ENCODE measurements at places on chromosomes 3 and 15.
A peak's percentile ranks its signal among the peaks of the same experiment; 100 is the strongest.

DNA sequence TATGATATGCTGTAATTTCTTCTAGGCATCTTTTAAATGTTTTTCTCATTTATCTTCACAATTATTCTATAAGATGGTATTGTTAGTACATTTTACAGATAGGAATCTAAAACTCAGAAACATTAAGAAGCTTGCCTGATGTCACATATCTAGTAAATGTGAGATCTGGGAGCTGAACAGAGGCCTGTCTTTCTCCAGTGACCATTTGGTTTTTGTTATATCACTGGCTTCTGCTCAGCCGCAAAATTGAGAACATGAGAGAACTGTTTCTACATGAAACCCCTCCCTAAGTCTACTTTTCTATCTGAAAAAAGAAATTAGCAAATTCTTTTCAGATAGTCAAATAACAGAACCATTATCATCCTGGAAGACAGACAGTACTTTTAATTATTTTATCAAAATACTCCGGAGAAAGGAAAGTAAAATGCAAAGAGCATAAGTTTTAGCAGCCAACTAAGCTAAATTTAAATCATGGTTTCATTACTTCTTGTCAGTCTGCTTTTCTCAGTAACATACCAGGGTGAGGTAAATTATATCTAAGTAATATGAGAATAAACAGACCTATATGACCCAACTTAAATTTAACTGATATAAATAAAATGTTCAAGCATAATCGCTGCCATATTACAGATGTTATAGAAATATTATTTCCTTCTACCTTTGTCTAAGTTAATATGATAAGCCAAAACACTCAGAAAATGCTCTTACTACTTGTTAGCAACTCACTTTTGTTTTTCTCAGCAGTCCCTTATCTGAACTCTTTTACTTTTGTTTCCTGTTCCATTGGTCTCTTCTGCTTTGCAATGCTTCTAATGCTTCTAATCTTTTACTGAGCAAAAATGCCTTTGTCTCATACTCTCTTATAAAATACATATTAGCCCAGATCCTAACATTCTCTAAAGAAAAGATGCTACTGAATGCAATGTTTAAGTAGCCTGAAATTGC is 68.0 kb upstream of the MBNL1 start:
- DNase-seq, result no peak

DNA sequence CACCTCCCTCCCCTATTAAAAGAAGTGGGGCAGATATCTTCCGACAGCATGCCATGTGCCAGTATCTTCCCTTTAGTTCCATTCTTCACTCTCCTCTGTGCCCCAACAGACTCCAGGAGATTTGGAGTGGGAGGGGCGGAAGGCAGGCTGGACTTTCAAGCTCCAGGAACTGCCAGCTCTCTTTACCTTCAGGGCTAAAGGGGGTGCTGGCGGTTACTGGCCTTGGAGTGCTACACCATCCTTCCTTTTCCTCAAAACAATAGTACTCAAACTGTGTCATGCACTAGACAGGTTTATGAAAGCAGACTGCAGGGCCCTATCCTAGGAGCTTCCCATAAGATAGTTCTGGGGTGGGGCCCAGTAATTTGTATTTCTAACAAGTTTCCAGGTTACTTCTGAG is 6.0 kb downstream of the LINS1 start:
- no peak for DNase-seq

- DNase-seq, result no peak
These were observed 43.9 kb downstream of the B3GNT5 start for GRCh38 chr3:183296944-183297343.

GRCh38 chr3:175383371-175383770 is 524.2 kb downstream of the NAALADL2 start:
- DNase-seq, result no peak

GRCh38 chr15:58229297-58229768 is 91.2 kb downstream of the AQP9 start:
- DNase-seq, result no peak

GRCh38 chr3:46705022-46705530 is 3.9 kb downstream of the TMIE start:
- DNase-seq, result peak; percentile 31

DNA sequence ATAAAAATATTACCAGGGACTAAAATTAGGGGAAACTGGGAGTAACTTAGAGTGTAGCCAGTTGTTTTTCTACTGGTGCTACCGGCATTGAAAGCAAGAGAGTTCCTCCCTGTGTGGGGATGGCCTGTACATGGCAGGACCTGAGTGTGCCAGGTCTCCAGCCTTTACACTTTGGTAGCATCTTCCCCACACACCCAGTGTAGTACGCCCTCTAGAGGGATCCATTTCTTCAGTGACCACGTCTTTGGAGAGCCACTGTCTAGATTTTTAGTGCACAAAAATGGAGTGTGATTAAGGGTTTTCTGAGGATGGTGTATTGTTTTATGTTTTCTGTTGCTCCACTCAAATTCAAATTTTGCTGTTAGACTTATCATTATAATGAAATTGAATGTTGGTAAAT is 507.0 kb upstream of the TPRG1 start:
- no peak for DNase-seq

- DNase-seq, result no peak
These were observed 224.8 kb downstream of the RPLP1 start for GRCh38 chr15:69677403-69677802.

DNA sequence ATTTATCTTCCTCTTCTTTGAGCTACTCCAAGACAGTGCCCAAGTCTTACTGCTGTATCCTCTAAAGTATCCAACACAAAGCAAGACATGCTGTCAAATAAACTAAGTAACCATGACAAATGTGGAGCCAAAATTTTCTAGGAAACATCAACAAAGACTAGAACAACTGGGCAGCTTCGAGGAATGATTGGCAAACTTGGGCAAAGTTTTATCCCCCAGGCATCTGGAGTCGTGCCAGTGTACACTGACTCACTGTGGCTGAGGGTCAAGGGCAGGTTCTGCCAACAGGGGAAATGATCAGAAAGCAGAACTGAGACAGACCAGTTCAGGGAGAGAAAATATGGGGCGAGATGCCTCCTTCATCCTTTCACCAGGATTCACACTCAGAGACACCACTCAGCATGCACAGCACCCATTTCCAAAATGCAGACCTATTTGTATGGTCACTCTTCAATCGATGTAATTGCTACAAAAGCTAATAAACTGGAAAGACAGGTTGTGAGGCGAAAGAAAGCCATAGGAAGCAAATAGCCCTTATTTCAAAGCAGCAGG is 65.8 kb downstream of the MB21D2 start:
- no peak for DNase-seq

- DNase-seq, result no peak
These were observed 26.1 kb upstream of the ZCWPW2 start for GRCh38 chr3:28322464-28322863.

GRCh38 chr3:108605028-108605427 is 15.5 kb downstream of the DZIP3 start:
- DNase-seq, result no peak

- DNase-seq, result no peak
These were observed 377.3 kb downstream of the MECOM start for GRCh38 chr3:169286214-169286613.

DNA sequence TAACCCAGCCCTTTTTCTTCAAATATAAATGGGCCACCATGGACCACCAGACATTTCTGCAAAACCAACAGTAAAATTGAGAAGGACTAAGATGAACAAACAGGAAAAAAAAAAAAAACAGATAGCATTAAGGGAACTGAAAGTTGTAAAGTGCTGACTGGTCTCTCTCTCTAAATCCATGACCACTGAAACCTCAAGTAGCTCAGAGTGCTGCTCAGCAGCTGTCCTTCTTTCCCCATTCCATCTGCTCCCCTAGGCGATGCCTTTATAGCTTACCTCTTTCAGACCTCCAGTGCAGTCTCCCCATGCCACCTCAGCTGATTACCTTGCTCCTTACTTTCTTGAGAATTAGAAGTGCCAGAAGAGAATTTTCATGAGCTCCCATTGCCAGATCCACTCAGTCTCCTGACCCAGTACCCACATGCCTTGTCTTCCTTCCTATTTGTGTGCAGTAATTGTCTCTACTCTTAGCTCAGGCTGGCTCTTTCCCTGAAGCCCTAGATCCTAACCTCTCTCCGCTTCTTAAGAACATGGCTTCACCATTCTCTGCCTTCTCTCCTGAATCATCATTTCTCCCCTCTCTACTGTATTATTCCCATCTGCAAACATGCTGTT is 23.9 kb upstream of the XIRP1 start:
- DNase-seq, result no peak

DNA sequence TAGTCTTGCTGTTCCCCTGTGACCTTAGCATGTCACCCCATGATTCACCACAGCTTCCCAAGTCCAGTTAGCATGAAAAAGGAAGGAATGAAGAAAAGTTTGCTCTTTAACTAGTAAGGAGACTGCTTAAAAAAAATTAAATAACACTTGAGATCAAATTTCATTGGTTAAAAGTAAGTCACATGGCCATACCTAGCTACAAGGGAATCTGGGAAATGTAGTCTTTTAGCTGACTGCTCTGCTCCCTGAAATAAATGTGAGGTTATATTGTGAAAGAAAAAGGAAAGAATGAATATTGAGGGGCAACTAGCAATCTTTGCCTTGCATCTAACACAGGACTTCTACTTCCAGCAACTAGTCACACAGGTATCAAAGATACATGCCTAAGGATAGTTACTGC is 84.7 kb upstream of the LRRN1 start:
- DNase-seq, result no peak

DNA sequence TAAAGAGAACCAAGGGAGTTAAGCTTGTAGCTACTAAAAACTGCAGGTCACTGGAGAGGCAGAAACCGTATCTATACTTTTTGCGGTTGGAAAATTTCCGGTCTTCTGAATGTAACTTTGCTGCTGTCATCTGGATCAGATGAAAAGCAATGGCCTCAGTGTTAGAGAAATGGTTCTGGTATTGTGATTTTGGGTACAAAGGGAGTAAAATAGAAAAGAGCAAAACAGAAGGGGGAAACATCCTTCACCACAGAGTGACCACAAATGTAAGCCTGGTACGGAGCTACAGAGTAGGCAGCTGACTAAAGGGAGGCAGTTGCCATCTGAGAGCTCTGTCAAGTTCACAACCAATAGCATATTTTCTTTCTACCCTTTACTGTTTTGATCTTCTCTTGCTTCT is 5.6 kb downstream of the CD96 start:
- DNase-seq, result no peak

DNA sequence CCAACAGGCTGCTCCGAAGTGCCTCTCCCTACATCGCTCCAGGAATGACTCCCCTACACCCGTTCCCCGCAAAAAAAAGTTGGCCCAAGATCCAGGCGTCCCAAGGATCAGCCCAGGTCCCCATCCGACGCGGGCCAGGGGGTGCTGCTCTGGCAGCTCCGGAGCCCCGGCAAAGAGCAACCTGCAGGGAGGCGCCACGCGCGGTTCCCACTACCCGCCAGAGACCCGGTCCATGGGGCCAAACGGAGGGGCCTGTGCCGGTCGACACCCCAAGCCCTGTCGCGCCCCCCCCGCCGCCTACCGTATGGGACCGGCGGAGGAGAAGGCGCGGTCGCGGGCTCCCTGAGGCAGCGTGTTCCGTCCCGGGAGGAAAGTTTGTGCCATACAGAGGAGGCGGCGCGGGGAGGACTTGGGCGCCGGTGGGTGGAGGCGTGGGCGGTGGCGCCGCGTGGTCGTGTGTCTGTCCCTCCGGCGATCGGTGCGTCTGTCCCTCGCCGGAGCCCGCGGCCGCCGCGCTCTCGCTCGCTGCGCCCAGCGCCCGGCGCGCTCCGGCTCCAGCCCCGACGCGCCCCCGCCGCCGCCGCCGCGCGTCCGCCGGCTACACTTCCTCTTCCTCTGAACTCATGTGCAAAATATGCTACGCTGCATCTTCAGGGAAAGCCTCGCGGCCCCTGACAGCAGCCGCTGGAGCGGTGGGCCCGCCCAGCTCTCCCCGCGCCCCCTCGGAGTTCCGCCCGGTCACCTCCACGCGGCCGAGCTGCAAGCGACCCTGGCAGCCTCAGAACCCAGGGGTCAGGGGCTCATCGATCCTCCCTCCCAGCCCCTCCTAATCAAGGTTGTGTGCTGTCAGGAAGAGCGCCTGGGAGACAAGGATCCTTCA is at the start of gene RFTN1:
Gene RFTN1, minus strand, starts transcription at position 559 of the 880 bp plus-strand sequence. CDS start 19,830 bp downstream, outside the sequence.
- peak; percentile 53 for DNase-seq

DNA sequence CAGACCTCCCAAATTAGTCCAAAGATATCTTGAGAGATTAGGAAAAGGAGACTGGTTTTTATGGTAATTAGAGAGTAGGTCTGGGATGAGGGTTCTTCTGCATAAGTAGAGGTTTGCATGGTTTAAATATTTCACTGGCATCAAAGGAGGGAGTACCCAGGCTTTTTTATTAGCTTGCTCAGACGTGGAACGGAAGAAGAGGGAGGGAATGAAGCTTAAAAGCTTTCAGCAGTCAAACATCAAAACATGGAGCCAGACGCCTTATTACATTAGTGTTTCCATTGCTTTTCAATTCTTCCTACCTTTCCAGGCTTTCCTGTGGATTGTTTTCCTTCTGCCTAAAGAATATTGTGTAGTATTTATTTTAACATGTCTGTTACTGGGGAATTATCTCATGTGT is 342.1 kb upstream of the SOX2 start:
- no peak for DNase-seq
